Stimulated activated CD8-positive, alpha-beta memory T cell treated with anti-CD3 and anti-CD28 coated beads, Interleukin-4, amount 100 ng/mL, for 4 hours (primary cell): ENCODE measurements at places on chromosomes 1 and 21.
A peak's percentile ranks its signal among the peaks of the same experiment; 100 is the strongest.

DNA sequence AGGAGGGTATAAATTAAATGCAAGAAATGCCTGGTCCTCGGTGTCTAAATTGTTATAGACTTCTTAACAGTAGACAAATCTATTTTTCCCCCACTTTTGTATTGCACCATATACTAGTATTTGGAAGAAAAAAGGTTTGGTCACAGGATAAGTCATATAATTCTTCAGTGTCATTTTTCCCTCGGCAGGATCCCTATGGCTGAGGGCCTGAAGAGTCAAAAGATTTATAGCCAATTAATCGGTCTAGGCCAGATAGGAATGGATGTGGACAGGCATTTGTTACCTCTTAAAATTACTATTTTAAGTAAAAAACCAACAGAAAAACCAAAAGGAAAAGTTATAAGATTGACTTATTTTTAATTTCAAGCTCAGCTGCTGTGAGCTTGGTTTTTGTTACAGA is 45.6 kb downstream of the CRP start:
- DNase-seq, result no peak

DNA sequence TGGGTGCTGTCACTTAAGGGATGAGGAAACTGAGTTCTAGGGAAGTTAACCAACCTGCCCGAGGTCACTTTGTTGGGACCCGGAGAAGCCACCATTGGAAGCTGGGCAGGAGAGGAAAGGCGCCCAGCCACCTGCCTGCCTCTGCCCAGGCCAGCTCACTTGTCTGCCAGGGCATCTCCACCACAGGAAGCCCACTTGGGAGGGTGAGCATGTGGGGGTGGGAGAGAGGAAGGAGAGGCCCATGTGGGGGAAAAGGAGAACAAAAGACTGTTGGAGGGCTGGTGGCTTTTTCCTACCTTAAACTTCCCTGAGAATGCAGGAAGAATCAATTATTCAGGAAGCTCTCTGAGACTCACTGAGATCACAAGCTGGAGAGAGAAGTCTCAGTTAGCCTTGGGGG is 43.8 kb upstream of the SELENON start:
- no peak for DNase-seq

- DNase-seq, result no peak
Observed at GRCh38 chr1:9078752-9079500, 9.5 kb upstream of the SLC2A5 start.

DNA sequence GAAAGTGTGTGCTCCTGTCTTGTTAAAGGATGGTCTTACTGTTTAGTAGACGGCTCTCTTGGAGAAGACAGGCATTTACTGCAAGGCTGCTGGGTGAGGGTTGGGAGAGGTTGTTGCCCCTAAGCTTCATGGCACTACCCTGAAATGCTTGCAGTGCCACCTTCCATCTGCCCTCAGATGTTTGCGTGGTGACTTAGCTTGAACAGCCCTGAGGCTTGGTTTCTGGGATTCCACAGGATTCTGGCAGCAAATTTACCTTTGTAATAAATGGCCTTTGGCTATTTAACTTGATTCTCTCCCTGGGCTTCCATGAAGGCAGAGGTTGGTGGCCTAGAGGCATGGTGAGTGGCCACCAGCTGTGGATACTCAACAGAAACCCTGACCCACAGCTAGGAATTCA is 11.6 kb downstream of the MTARC1 start:
- no peak for DNase-seq

DNA sequence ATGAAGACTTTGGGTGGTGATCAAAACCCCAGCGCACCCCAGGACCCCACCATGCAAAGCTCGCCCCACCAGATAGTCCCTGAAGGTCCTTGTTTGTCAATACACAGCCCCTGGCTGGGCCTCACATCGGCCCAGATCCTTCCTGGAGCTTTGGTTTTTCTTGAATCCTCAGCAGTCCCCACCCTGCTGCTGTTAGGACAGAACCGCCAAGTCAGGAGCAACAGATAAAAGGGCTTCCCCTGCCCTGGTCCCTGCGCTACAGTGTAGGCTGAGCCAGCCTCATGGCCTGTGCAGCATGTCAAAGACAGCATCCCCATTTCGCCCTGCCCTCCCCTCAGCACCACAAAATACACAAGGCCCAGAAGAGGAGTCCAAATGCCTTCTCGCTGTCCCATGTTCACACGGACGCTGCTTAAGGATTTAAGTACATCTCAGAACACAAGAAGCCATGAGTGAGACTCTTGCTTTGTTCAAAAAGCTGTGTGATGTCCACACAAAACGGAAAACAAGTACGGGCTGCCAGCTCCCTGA is 65.7 kb downstream of the PSMG1 start:
- DNase-seq, result no peak

- DNase-seq, result no peak
Observed at GRCh38 chr1:182682406-182682805, 2.0 kb downstream of the RGS8 start.

GRCh38 chr21:44657635-44658540 is at the start of gene KRTAP12-3:
Gene KRTAP12-3, plus strand, starts transcription at chr21:44657932. Its CDS starts 48 bp downstream, at chr21:44657980.
- no peak for DNase-seq

GRCh38 chr1:37836788-37837187 is 22.6 kb downstream of the MTF1 start:
- DNase-seq, result no peak

DNA sequence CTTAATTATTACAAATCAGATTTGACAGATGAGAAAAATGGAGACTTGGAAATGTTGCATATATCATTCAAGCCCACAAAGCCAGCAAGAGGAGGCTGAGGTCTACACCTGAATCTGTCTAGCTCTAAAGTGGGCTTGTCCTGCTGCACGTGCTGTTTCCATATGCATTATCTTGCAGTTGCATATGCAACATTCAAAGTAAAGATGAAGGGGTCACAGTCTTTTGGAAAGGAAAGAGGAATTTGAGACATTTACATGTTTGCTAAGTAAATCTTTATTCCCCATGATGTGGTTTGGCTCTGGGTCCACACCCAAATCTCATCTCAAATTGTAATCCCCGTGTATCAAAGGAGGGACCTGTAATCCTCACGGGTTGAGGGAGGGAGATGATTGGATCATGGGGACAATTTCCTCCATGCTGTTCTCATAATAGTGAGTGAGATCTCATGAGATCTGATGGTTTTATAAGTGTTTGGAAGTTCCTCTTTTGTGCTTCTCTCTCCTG is 98.3 kb downstream of the BACH1 start:
- DNase-seq, result no peak

DNA sequence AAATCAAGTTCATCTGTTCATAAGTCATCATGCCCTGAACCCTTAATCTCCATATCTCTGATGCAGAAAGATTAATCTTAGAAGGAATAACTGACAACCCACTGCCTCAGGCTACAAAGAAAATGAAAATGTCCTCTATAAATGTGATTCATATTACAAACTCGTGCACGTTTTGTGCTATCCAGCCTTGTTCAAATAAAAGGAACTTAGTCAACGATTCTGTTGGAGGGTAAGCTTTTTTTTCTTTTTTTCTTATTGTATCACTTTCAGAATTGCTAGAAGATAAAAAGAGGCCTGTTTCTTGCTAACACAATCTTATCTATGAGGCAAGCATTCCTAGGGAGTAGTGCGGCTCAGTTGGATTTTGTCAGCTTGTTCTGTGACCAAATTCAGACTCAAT is 228.4 kb downstream of the TM2D1 start:
- no peak for DNase-seq

- DNase-seq, result no peak
Observed at GRCh38 chr1:174266991-174267612, 107.8 kb downstream of the RABGAP1L start.

DNA sequence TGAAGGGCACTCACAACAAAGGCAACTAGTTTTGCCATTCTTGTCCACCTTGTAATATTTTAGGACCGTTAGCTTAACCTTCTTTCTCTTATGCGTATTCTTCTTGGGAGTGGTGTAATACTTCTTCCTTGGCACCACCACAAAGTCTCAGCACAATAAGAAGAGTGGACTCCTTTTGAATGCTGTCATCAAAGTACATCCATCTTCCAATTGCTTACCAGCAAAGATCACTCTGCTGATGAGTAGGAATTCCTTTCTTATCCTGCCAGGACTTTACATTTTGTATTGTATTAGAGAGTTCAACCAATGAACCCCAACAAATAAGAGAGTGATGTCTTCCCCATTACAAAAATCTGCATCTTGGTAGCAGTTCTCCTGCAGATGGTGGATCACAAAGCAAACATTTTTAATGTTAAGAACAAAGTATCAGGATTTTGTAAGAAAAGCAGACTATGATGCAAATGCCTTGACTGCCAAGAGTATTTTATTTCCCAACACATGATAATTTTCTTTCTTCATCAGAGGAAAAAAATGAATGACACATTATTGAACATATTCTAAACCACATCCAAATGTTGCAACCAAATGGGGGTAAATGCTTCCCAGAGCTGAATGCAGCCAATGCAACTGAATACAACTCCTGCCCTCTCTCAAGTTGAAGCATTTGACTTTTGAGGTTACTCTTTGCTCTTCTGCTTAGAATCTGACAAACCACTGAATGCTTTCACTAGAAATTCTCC is 5.1 kb upstream of the ARNT start:
- DNase-seq, result no peak

DNA sequence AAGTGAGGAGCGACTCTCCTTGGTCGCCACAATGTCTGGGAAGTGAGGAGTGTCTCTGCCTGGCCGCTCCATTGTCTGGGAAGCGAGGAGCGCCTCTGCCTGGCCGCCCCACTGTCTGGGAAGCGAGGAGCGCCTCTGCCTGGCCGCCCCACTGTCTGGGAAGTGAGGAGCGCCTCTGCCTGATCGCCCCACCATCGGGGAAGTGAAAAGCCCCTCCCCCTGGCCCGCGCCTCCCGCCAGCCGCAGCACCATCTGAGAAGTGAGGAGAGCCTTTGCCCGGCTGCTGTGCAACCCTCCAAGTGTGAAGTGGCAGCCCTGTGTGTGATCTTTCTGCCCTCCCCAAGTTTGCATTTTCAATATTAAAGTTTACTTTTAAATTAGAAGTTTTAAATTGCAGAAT is 95.0 kb upstream of the PPP2R5A start:
- no peak for DNase-seq

GRCh38 chr1:42593486-42594100 is 64.6 kb upstream of the PPIH start:
- DNase-seq, result no peak

- DNase-seq, result no peak
Observed at GRCh38 chr1:25451908-25452307, 21.2 kb downstream of the MACO1 start.

- DNase-seq, result no peak
Observed at GRCh38 chr1:42258218-42258617, 76.8 kb downstream of the FOXJ3 start.

- peak; percentile 85 for DNase-seq
Observed at GRCh38 chr1:151540021-151540981, at the start of gene TUFT1. Gene TUFT1, plus strand, starts transcription at chr1:151540309. Its CDS starts 58 bp downstream, at chr1:151540367.

- DNase-seq, result no peak
Observed at GRCh38 chr1:26826261-26827105, at the start of gene ZDHHC18. Gene ZDHHC18, plus strand, starts transcription at chr1:26826688. Its CDS starts 117 bp downstream, at chr1:26826805.

DNA sequence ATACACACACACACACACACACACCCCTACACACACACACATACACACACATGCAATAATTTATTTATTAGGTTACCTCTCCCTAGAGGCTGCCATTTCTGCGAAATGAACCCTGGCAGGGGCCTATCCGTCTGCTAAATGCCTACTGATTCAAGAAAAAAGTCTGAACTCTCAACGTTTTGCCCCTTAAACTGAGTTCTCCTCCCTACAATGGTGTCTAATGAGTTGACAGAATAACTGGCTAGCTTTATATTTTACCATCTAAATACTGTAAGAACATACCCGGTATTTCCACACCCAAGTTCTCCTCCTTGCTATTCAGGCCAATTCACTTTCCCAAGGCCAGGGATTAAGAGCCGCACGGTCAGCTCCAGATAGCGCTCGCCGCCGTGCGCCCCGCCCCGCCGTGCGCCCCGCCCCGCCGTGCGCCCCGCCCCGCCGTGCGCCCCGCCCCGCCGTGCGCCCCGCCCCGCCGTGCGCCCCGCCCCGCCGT is 339 bp upstream of the RNPC3 start:
- no peak for DNase-seq

GRCh38 chr1:11581445-11581991 is 72.7 kb downstream of the FBXO2 start:
- no peak for DNase-seq

DNA sequence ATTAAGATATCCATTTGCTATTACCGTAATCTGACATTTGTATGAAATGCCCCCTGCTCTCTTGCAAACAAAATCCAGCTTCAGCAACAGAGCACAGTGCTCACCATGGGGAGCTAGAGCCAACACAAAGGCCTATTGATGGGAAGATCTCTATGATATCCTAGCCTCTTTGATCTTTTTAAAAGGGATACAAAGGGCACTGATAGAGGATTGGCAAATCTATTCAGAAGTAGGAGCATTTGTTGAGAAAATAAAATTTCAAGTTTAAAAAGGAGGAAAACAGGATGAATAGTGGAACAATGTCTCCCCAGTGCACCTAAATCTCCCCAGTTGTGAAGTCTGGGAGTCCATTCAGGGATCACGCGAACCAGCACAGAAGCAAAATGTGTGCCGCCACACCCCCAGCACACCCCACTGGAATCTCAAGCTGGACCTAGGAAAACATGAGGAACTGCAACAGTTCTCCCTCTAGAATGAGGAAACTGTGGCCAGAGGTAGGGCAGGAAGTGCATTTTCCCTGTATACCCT is 32.2 kb downstream of the MRAP start:
- DNase-seq, result no peak

DNA sequence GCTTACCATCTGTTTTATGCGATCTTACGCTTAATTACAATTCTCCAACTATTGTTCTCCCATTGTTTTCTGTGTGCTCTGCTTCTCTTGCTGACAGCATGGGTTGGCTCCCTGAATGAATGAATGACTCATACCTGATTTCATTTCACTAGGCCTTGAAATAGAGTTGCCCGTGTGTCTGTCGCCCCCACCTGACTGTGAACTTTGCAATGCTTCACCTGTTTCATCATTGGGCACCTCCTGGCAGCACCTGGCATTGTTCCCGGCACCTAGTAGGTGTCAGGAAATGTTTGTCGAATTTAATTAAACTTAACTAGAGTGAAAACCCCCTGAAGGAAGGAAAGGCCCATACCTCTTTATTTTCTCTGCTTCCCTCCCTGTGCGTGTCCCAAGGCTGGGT is 120.5 kb upstream of the KLHDC7A start:
- no peak for DNase-seq

GRCh38 chr1:119188926-119189325 is 48.5 kb upstream of the WARS2 start:
- DNase-seq, result no peak

- no peak for DNase-seq
Observed at GRCh38 chr1:44970317-44970716, 16.1 kb downstream of the EIF2B3 start.

- no peak for DNase-seq
Observed at GRCh38 chr1:201399352-201400126, 415 bp upstream of the LAD1 start.
